Neural progenitor cell (in vitro differentiated cells): ENCODE measurements at places on chromosomes 16 and 17.

- peaks cover 37% of the 10 kb centered on the region for H3K4me1 ChIP-seq
- no peaks in the 10 kb centered on the region for H3K36me3 ChIP-seq
- H3K27ac ChIP-seq = no peak overlapping the region
- peak overlapping the region; percentile 98 for H3K4me3 ChIP-seq
- peaks cover 32% of the 10 kb centered on the region for H3K27me3 ChIP-seq
Measured at GRCh38 chr17:81340607-81341515, 45.8 kb upstream of the SLC38A10 start.

- no peaks in the 10 kb centered on the region for H3K27me3 ChIP-seq
- no peak for DNase-seq
- no peak overlapping the region for H3K27ac ChIP-seq
- H3K4me1 ChIP-seq = no peaks in the 10 kb centered on the region
- no peaks in the 10 kb centered on the region for H3K36me3 ChIP-seq
Measured at GRCh38 chr17:33528846-33529245, 235.8 kb upstream of the ASIC2 start.

- H3K27me3 ChIP-seq = no peaks in the 10 kb centered on the region
- H3K4me1 ChIP-seq = no peaks in the 10 kb centered on the region
- no peak for DNase-seq
- no peaks in the 10 kb centered on the region for H3K36me3 ChIP-seq
- H3K4me3 ChIP-seq = no peak overlapping the region
- H3K27ac ChIP-seq = no peak overlapping the region
Measured at GRCh38 chr16:13630374-13630773, 289.6 kb upstream of the ERCC4 start.

GRCh38 chr16:77785373-77785764 is 3.0 kb upstream of the VAT1L start:
- DNase-seq = no peak
- H3K27ac ChIP-seq = no peak overlapping the region
- H3K4me1 ChIP-seq = peaks cover 6% of the 10 kb centered on the region
- peaks cover 32% of the 10 kb centered on the region for H3K27me3 ChIP-seq

GRCh38 chr16:20886320-20886719 is 13.8 kb downstream of the DCUN1D3 start:
- no peak overlapping the region for H3K4me3 ChIP-seq
- peaks cover 9% of the 10 kb centered on the region for H3K4me1 ChIP-seq
- H3K27ac ChIP-seq = no peak overlapping the region
- H3K36me3 ChIP-seq = no peaks in the 10 kb centered on the region
- DNase-seq = no peak

DNA sequence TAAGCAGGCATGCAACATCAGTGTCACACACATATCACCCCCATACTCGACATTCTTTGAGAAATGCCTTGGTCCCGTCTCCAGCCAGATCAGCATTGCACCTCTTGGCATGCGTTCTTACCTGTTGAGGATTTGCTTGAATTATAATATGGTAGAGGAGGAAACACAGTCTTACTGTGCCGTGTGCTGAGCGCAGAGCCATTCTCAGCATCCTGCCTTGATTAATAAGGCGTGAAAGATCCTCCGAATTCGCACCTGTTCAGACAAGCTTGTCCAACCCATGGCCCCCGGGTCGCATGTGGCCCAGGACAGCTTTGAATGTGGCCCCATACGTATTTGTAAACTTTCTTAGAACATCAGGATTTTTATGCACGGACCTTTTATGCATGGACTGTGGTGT is 408.1 kb downstream of the WWOX start:
- H3K27ac ChIP-seq = no peak overlapping the region
- H3K4me3 ChIP-seq = no peak overlapping the region
- H3K36me3 ChIP-seq = no peaks in the 10 kb centered on the region
- DNase-seq = no peak
- H3K4me1 ChIP-seq = peaks cover 20% of the 10 kb centered on the region
- no peaks in the 10 kb centered on the region for H3K27me3 ChIP-seq

- H3K36me3 ChIP-seq = no peaks in the 10 kb centered on the region
- no peaks in the 10 kb centered on the region for H3K4me1 ChIP-seq
- no peak overlapping the region for H3K27ac ChIP-seq
- no peak for DNase-seq
- no peak overlapping the region for H3K4me3 ChIP-seq
Measured at GRCh38 chr17:72008236-72008876, 112.5 kb upstream of the SOX9 start.

- no peaks in the 10 kb centered on the region for H3K4me1 ChIP-seq
- DNase-seq = no peak
- no peak overlapping the region for H3K4me3 ChIP-seq
- no peaks in the 10 kb centered on the region for H3K36me3 ChIP-seq
Measured at GRCh38 chr16:81797443-81797842, 18.4 kb downstream of the PLCG2 start.

DNA sequence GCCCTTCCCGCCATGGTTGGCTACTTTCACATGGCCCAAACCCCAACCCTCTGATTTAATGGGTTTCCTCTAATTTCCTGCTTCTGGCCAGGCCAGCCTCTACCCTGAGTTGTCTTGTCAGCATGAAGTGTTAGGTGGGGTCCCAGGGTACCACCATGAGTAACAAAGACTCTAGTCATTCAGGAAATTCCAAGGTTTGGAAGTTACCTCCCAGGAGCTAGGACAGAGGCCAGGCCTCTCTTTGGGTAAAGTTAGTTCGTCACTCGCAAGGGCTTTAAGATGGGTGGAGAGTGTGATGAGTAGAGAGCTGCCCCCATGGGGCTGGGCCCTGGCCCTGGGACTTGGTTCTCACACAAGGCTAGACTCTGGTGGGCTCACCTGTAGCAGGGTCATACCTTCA is 54.6 kb downstream of the PLD6 start:
- no peaks in the 10 kb centered on the region for H3K4me1 ChIP-seq
- no peak for DNase-seq
- H3K27me3 ChIP-seq = no peaks in the 10 kb centered on the region
- H3K27ac ChIP-seq = no peak overlapping the region

- no peak overlapping the region for H3K27ac ChIP-seq
- no peaks in the 10 kb centered on the region for H3K27me3 ChIP-seq
- DNase-seq = peak; percentile 20
- no peaks in the 10 kb centered on the region for H3K36me3 ChIP-seq
- H3K4me3 ChIP-seq = no peak overlapping the region
Measured at GRCh38 chr17:64739316-64740058, 77.4 kb upstream of the SMURF2 start.

DNA sequence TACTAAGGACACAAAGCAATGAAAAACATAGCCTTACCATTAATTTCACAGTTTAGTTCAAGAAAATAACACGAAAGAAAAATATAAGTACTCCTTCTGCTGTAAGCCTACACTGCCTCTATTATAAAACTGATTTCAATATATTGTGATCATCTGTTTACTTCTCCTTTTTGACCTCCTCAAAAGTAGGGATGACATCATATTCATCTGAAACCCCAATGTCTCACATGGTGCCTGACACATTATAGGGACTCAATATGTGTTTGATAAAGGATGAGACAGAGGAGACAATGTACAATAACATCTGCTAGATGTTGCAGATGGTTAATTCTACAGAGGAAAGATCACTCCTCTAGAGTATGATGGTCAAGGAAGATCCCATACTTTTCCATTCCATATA is 118.4 kb upstream of the NOG start:
- H3K4me1 ChIP-seq = peaks cover 11% of the 10 kb centered on the region
- no peak overlapping the region for H3K4me3 ChIP-seq
- DNase-seq = no peak
- no peaks in the 10 kb centered on the region for H3K36me3 ChIP-seq
- no peaks in the 10 kb centered on the region for H3K27me3 ChIP-seq
- no peak overlapping the region for H3K27ac ChIP-seq

- no peaks in the 10 kb centered on the region for H3K36me3 ChIP-seq
- no peak for DNase-seq
- H3K27ac ChIP-seq = no peak overlapping the region
- no peak overlapping the region for H3K4me3 ChIP-seq
- H3K27me3 ChIP-seq = peaks cover 13% of the 10 kb centered on the region
Measured at GRCh38 chr16:50836121-50836621, 94.3 kb downstream of the CYLD start.

DNA sequence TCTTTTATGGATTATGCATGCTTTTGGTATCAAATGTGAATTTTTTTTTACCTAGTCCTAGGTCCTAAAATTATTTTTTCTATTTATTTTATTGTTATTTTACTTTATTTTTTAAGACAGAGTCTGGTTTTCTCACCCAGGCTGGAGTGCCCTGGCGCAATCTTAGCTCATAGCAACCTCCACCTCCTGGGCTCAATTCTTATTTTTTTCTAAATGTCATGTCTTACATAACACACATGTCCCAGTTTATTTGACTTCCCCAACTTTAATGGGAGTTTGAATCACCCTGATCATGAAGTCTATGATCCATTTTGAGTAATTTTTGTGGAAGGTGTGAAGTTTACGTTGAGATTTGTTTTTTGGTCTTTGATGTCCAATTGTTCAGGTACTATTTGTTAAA is 3.3 kb upstream of the CCL18 start:
- DNase-seq = no peak
- no peaks in the 10 kb centered on the region for H3K4me1 ChIP-seq
- H3K27me3 ChIP-seq = no peaks in the 10 kb centered on the region
- H3K27ac ChIP-seq = no peak overlapping the region
- H3K36me3 ChIP-seq = no peaks in the 10 kb centered on the region
